Activated T-helper 2 cell treated with anti-CD3 and anti-CD28 coated beads, Interferon-gamma antibody, Interleukin-2, Interleukin-4, amounts not matched to agents 10 μg/mL and 5 μg/mL and 100 μg/mL, durations not matched to agents 14 hours and 24 hours and 36 hours (primary cell): ENCODE measurements at places on chromosomes 16 and 17. TPM values are rescaled to one million over a fixed set of nuclear protein-coding genes. Genes with fewer than 3 reads are reported as not detected.

DNA sequence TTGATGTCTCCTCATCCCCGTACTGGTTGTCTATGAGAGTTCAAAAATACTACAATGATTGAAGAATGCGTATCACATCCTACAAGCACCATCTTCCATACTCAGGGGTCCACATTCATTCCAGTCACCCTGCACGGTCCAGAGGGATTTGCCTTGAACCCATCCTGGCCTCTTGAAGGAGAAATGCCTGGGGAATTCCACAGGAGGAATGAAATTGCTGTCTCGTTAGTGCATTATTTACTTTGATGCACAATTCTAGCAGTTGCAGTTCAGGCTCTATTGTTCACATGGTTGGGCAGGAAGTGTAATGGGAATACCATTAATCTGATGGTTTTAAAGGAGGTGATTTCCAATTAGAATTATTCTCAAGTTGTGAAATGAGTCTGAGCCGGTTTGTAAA lies 369.1 kb upstream of the XYLT1 start:
- H3K36me3 ChIP-seq, result no peaks in the 10 kb centered on the region
- H3K27ac ChIP-seq, result no peak overlapping the region
- no peak for DNase-seq

The OXLD1 gene
- 51.3 and 52.7 TPM in 2 replicates for total RNA-seq

GRCh38 chr17:39643271-39643670 lies 6.3 kb downstream of the STARD3 start:
- no peak overlapping the region for H3K4me3 ChIP-seq
- no peak overlapping the region for H3K27ac ChIP-seq
- DNase-seq, result no peak
- H3K27me3 ChIP-seq, result no peaks in the 10 kb centered on the region

The APOH gene
- total RNA-seq, result not detected in 2 replicates

- H3K27ac ChIP-seq, result no peak overlapping the region
- no peaks in the 10 kb centered on the region for H3K36me3 ChIP-seq
- DNase-seq, result no peak
- H3K27me3 ChIP-seq, result no peaks in the 10 kb centered on the region
- no peak overlapping the region for H3K4me3 ChIP-seq
- no peaks in the 10 kb centered on the region for H3K4me1 ChIP-seq
Measured at GRCh38 chr17:31379597-31380205, 11.8 kb upstream of the RAB11FIP4 start.

GRCh38 chr16:79612207-79612606 lies 11.7 kb upstream of the MAF start:
- H3K36me3 ChIP-seq, result no peaks in the 10 kb centered on the region
- no peak overlapping the region for H3K4me3 ChIP-seq
- H3K4me1 ChIP-seq, result peaks cover 47% of the 10 kb centered on the region
- H3K27ac ChIP-seq, result no peak overlapping the region

DNA sequence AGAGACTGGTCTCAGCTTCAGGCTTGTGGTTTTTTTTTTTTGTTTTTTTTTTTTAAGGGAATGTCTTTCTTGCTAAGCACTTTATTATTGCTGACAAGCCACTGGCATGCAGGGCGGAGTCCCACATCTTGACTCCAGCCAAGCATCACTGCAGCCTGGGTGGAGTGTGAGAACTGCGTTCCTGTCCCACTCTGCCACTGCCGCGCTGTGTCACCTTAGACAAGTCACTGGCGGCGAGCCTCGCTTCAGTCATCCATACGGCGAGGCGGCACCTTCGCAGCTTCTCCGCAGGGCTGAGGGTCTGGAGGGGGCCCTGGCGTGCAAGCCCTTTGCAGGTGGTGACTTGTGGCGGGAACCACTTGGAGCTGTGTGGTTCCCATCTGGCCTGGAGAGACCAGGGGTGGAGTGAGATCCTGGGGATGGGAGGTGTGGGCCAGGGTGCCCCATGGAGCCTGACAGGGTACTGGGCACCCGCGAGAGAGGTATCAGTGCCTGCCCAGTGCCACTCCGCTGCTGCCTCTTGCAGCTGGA lies 99.1 kb upstream of the CIBAR2 start:
- H3K4me1 ChIP-seq, result no peaks in the 10 kb centered on the region
- no peak for DNase-seq
- no peak overlapping the region for H3K27ac ChIP-seq
- no peak overlapping the region for H3K4me3 ChIP-seq
- no peaks in the 10 kb centered on the region for H3K27me3 ChIP-seq
- H3K36me3 ChIP-seq, result no peaks in the 10 kb centered on the region

- no peak overlapping the region for H3K4me3 ChIP-seq
- no peaks in the 10 kb centered on the region for H3K36me3 ChIP-seq
- H3K4me1 ChIP-seq, result no peaks in the 10 kb centered on the region
- no peak for DNase-seq
Measured at GRCh38 chr16:49200223-49200820, 81.3 kb downstream of the CBLN1 start.

The KRT39 gene
- total RNA-seq, result not detected in 2 replicates

The ITGAL gene
- total RNA-seq, result 292 and 293 TPM in 2 replicates

- H3K27me3 ChIP-seq, result peaks cover 11% of the 10 kb centered on the region
- H3K4me3 ChIP-seq, result no peak overlapping the region
- H3K36me3 ChIP-seq, result no peaks in the 10 kb centered on the region
- DNase-seq, result no peak
- H3K27ac ChIP-seq, result no peak overlapping the region
Measured at GRCh38 chr17:6815775-6816174, 15.8 kb downstream of the TEKT1 start.

DNA sequence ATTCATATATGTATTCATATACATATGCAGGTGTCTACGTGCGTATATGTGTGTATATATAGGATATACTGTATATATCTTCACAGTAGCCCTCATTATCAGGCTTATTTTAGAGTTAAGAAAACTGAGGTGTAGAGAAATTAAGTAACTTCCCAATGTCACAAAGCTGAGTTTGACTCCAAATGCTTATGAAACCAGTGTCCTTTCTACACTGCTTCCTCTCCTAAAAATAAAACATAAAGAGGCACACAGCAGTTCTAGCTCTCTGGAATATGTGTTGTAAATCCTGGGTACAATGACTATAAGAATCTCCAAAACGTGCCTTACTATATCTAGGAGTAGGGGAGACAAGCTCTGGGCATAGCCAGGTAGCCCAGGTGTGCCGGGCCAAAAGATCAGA lies 40.0 kb upstream of the CCL1 start:
- no peak overlapping the region for H3K4me3 ChIP-seq
- no peak overlapping the region for H3K27ac ChIP-seq
- no peak for DNase-seq
- H3K36me3 ChIP-seq, result no peaks in the 10 kb centered on the region

DNA sequence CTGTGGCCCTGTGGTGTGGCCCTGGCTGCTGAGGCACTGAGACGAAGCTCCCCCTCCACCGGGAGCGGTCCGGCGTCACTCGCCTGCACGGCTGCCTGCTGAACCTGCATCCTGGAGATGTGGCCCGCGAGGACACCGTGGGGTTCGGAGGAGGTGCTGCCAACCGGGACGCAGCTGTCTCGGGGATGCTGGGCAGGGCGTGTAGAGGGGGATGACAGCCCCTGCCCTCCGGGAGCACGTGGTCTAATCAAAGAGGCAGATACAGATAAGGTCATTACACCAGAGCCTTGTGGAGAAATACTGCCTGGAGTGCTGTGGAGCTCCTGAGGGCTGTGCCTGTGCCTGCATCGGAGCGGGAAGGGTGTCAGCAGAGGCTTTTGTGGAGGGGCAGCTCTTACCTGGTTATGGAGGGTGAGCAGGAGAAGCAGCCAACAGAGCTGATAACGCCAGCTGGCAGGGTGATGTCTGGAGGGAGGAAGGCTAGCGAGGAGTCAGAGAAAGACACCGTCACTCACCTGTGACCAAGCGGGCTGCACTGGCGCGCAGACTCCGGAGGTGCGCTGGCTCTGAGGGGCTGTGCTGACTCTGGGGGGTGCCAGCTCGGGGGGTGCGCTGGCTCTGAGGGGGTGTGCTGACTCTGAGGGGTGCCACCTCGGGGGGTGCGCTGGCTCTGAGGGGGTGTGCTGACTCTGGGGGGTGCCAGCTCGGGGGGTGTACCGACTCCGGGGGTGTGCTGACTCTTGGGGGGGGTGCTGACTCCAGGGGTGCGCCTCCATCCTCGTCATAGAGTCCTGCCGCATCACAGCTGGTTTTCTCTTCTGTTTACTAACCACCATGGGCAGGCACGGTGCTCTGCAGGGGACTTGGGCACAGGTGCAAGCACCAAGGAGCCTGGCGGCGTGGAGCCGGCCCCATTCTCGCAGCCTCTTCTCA lies 104.7 kb upstream of the CHMP6 start:
- H3K27ac ChIP-seq, result no peak overlapping the region
- DNase-seq, result no peak
- H3K27me3 ChIP-seq, result no peaks in the 10 kb centered on the region

The ANKRD40CL gene
- not detected in 2 replicates for total RNA-seq

DNA sequence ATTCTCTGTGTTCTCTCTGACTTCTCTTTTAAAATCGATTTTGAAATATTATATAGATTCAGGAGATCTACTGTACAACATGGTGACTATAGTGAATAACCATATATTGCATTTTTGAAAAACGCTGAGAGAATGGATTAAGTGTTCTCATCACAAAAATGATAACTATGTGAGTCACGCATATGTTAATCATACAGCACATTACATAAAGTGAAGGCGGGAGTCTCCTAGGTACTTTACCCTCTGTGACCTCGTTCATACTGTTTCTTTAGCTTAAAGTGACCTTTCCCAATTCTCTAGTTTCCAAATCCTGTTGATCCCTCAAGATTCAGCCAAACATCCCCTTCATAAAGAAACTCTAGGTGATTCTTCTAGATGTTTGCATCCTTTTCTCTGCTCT lies 3.1 kb upstream of the KRTAP3-2 start:
- H3K4me1 ChIP-seq, result no peaks in the 10 kb centered on the region
- H3K27ac ChIP-seq, result no peak overlapping the region
- H3K36me3 ChIP-seq, result no peaks in the 10 kb centered on the region
- no peak overlapping the region for H3K4me3 ChIP-seq

DNA sequence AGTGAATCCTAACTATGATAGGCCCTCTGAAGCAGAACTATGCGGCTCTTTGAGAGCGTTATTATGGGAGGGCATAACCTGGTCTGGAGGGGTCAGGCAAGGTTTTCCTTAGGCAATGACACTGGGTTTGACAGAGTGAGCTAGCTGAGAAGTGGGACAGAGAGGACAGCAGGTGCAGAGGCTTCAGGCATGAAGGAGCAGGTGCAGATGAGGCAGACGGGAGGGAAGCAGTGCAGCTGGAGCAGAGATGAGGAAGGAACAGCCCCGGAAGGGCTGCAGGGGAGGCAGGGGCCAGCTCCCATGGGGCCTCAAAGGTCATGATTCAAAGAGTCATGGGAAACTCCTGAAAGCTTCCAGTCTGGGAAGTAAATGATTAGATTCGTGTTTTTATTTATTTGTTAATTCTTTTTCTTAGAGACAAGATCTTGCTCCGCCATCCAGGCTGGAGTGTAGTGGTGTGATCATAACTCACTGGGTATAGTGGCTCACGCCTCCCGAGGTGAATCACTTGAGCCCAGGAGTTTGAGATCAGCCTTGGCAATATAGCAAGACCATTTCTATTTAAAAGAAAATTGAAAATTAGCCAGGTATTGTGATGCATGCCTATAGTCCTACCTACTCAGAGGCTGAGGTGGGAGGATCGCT lies 5.4 kb downstream of the MARCHF10 start:
- H3K4me3 ChIP-seq, result no peak overlapping the region
- H3K27me3 ChIP-seq, result peaks cover 20% of the 10 kb centered on the region
- no peaks in the 10 kb centered on the region for H3K36me3 ChIP-seq
- H3K27ac ChIP-seq, result no peak overlapping the region
- no peaks in the 10 kb centered on the region for H3K4me1 ChIP-seq

- H3K36me3 ChIP-seq, result peaks cover 43% of the 10 kb centered on the region
- no peaks in the 10 kb centered on the region for H3K27me3 ChIP-seq
- H3K4me3 ChIP-seq, result peak within 1 kb of the TSS; percentile 97
Measured at GRCh38 chr16:10385725-10386516, at the start of gene ATF7IP2. Gene ATF7IP2 (plus strand): TSS chr16:10386061. CDS start chr16:10430621, 44,560 bp downstream.

The CX3CL1 gene
- not detected in 2 replicates for total RNA-seq

DNA sequence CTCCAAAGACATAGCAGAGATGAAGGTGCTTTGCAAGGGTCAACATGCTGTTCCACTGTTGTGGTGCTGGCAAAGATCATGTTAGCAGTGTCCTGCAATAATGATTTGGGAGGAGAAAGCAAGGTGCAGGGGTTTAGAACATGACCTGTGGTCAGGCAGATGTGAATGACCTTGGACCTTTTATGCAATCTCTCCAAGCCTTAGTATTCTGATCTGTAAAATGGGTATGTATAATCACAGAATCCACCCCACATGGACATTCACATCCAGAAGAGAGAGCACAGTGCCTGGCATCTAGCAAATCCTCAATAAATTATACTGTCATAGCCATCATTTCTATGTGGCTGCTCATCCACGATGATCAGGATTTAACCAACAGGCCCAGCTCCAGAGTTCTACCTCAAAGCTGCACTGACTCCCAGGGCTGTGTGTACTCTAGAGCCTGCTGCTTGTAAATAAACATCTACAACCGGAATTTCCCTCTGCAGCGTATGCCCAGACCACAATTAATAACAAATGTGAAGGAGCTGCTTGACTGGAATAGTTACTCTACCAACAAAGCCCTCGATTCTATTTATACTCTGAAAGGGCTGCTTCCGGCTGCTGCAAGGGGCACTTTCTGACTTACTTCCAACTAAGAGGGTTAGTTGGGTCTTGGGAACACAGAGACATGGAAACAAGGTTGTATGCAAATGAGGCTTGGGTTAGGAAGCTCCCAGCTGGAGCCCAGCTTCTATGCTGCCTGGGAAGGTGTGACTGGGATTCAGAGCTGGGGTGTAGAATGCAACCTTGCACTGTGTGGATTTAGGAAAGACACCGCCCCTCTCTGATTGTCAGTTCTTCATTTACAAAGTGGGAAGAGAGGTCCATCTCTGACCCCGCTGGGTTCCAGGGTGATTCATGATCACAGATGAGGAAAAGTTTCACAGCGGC lies 265.2 kb downstream of the XYLT1 start:
- H3K4me1 ChIP-seq, result peaks cover 6% of the 10 kb centered on the region
- DNase-seq, result no peak
- H3K36me3 ChIP-seq, result no peaks in the 10 kb centered on the region
- no peaks in the 10 kb centered on the region for H3K27me3 ChIP-seq
- no peak overlapping the region for H3K4me3 ChIP-seq
- no peak overlapping the region for H3K27ac ChIP-seq

The P2RX5 gene
- 111 and 118 TPM in 2 replicates for total RNA-seq

The EME1 gene
- 26.8 and 28.6 TPM in 2 replicates for total RNA-seq
